ENCODE measurements at places on chromosomes 2 and 18.

DNA sequence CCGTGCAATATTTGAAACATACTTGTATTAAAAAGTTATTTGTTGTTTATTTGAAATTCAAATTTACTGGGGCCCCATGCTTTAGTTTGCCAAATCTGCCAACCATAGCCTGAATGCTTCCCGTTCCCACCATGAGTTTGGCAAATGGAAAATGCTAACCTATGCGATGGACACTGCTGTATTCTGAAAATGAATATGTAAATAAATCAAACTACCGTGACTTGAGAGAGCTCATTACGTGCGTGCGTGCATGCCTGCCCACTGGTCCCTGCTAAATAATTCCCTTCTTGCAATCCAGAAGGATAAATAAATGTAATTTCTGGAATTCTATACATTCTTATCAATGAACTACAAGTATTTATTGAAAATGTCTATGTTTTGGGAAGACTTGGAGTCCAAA, 3.2 kb downstream of the BOD1L2 start:
- DNase-seq: no peak

DNA sequence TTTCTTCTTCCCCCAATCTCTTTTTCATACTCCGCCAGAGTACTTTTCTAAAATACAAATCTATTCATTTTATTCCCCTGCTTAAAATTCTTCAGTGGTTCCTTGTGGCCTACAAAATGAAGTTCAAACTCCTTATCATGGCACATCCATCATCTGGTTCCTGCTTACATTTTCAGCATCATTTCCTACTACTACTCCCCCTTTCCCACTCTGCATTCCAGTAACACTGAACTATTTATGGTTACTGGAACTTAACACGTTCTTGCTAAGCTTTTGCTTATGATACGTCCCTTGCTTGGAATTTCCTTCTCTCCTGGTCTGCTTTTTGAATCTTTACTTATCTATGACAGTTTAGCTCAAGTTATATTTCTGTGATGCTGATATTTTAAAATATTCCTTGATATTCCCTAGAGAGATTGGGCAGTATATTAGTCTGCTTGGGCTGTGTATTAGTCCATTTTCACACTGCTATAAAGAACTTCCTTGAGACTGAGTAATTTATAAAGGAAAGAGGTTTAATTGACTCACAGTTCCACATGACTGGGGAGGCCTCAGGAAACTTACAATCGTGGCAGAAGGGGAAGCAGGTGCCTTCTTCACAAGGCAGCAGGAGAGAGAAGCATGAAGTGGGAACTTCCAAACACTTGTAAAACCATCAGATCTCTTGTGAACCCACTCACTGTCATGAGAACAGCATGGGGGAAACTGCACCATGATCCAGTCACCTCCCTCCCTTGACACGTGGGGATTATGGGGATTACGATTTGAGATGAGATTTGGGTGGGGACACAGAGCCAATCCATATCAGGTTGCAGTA, 53.2 kb downstream of the BMPR2 start:
- no peak for DNase-seq

DNA sequence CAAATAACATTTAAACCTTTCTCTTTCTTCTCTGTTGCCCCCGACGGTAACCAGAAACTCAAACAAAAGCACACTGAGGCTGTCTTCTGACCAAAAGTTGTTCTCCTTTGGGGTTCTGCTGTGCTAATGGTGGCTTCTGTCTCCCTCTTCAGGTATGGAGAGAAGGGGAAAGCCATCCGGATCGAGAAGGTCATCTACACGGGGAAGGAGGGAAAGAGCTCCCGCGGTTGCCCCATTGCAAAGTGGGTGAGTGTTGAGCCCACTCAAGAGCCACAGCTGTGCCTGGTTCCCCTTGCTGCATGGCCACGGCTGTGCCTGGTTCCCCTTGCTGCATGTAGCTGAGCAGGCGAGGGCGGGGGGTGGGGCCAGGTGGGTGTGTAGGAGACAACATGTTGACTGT, 67.4 kb downstream of the BOLA3 start:
- no peak for DNase-seq

DNA sequence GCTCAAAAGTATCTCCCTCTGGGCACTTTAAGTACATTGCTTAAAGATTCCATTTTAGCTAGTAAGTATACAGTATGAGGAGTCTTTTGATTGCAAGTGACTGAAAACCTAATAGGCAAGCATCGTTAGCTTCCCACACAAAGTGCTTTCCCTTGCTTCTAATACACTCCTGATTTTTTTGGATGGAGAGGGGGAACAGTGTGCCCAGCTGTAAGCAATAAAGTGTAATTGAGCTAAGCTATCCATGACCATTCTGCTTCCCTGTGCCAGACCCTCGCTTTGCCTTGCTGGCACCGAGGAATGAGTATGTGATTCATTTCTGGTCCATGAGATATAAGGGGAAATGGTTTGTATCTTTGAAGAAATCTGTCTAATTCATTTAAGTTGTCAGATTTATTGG, 3.8 kb upstream of the ZNF24 start:
- no peak for DNase-seq
